Smooth muscle cell of the pulmonary artery (primary cell): ENCODE measurements at places on chromosomes 2 and 18. TPM values are rescaled to one million over a fixed set of nuclear protein-coding genes. Genes with fewer than 3 reads are reported as not detected.

The CPO gene
- total RNA-seq, result not detected in 2 replicates

The MOGAT1 gene
- not detected in 2 replicates for total RNA-seq

The CCBE1 gene
- 41.6 and 48.7 TPM in 2 replicates for total RNA-seq

The PRKAG3 gene
- 0.10 and 0.52 TPM in 2 replicates for total RNA-seq

The ACP1 gene
- total RNA-seq, result 77.6 and 78.7 TPM in 2 replicates

The GPR75 gene
- total RNA-seq, result 1.5 and 2.4 TPM in 2 replicates

The LONRF2 gene
- 0.52 and 3.6 TPM in 2 replicates for total RNA-seq

The SATB2 gene
- total RNA-seq, result 9.8 and 11.7 TPM in 2 replicates

The PLCL1 gene
- 4.3 and 8.6 TPM in 2 replicates for total RNA-seq

The ATRAID gene
- 155 and 179 TPM in 2 replicates for total RNA-seq

The STPG4 gene
- 0.07 and 0.20 TPM in 2 replicates for total RNA-seq

The ERICH2 gene
- 0.39 and 0.76 TPM in 2 replicates for total RNA-seq

The GREB1L gene
- total RNA-seq, result 0.85 and 1.0 TPM in 2 replicates

The C2orf74 gene
- total RNA-seq, result 11.3 TPM in 2 replicates

The ODC1 gene
- 91.9 and 153 TPM in 2 replicates for total RNA-seq

The KCNF1 gene
- total RNA-seq, result not detected in 2 replicates

The HJURP gene
- 2.6 and 5.2 TPM in 2 replicates for total RNA-seq

The ANKAR gene
- 4.3 and 7.0 TPM in 2 replicates for total RNA-seq

The TEX44 gene
- total RNA-seq, result not detected in 2 replicates

The EGR4 gene
- not detected in 2 replicates for total RNA-seq

The KYNU gene
- total RNA-seq, result 0.20 and 1.0 TPM in 2 replicates

The GDF7 gene
- total RNA-seq, result 0.63 and 1.0 TPM in 2 replicates

The CXCR4 gene
- 0.85 and 2.0 TPM in 2 replicates for total RNA-seq

The CCDC74B gene
- total RNA-seq, result 5.0 TPM in 2 replicates

The CREG2 gene
- total RNA-seq, result 0.65 and 2.4 TPM in 2 replicates

The INHBB gene
- total RNA-seq, result 0.03 and 0.52 TPM in 2 replicates

The C18orf32 gene
- total RNA-seq, result 19.4 and 20.3 TPM in 2 replicates

The POTEJ gene
- total RNA-seq, result not detected in 2 replicates

The MAPK4 gene
- under 0.01 TPM in 1 of 2 replicates, not detected in the other for total RNA-seq

The C2orf81 gene
- 1.2 and 3.5 TPM in 2 replicates for total RNA-seq

The GALNT14 gene
- 0.52 and 5.3 TPM in 2 replicates for total RNA-seq

The GCG gene
- total RNA-seq, result not detected in 2 replicates

The ATP6V1B1 gene
- total RNA-seq, result 1.1 and 2.2 TPM in 2 replicates

The IL1B gene
- 2.6 and 11.9 TPM in 2 replicates for total RNA-seq

The ZSWIM2 gene
- 0.07 and 0.10 TPM in 2 replicates for total RNA-seq

The DRC1 gene
- 0.07 TPM in 1 of 2 replicates, not detected in the other for total RNA-seq

The NGEF gene
- 1.3 and 5.7 TPM in 2 replicates for total RNA-seq

The CRYGD gene
- not detected in 2 replicates for total RNA-seq

The TTN gene
- 1.2 and 3.3 TPM in 2 replicates for total RNA-seq

The MROH2A gene
- total RNA-seq, result not detected in 2 replicates

The ESPNL gene
- total RNA-seq, result 1.9 and 2.5 TPM in 2 replicates

The BMP10 gene
- total RNA-seq, result not detected in 2 replicates

The C1QL2 gene
- not detected in 2 replicates for total RNA-seq

The CYS1 gene
- total RNA-seq, result 1.6 and 2.6 TPM in 2 replicates

The EML6 gene
- total RNA-seq, result 1.2 and 1.3 TPM in 2 replicates

The DSG4 gene
- not detected in 2 replicates for total RNA-seq

The ALKAL2 gene
- not detected in 2 replicates for total RNA-seq

The POTEC gene
- under 0.01 TPM in 2 replicates for total RNA-seq

The DNAH6 gene
- total RNA-seq, result 0.07 and 0.13 TPM in 2 replicates

The ZAP70 gene
- total RNA-seq, result 0.13 TPM in 1 of 2 replicates, not detected in the other

The RNU2-63P gene
- not detected in 2 replicates for total RNA-seq

The GATA6 gene
- 40.3 and 57.2 TPM in 2 replicates for total RNA-seq
